D721Med (cell line): ENCODE measurements at places on chromosomes 12 and 14.

DNA sequence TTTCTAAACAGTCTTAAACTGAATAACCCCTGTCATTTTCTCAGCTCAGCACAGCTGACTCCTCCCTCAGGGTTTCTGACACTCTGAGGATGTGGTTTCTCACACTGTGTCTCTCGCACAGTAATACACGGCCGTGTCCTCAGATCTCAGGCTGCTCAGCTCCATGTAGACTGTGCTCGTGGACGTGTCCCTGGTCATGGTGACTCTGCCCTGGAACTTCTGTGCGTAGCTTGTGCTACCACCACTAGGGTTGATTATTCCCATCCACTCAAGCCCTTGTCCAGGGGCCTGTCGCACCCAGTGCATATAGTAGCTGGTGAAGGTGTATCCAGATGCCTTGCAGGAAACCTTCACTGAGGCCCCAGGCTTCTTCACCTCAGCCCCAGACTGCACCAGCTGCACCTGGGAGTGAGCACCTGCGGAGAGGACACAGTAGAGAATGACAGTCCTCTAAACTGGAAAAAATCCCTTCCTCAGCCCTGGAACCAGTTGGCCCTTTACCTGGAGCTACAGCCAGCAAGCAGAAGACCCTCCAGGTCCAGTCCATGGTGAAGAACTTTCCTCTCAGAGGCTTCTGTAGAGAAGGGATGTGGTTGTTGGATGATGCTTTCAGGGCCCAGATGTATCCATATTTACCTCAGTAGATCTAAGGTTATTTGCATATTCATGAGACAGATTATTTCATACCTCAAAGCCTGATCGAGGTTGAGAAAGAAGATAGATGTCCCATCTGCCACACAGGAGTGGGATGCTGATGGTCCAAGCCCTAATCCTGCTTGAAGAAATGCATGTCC, 984.8 kb downstream of the TMEM121 start:
- DNase-seq = no peak

- no peak for DNase-seq
Measured at GRCh38 chr14:93725002-93725582, 63.2 kb downstream of the PRIMA1 start.

GRCh38 chr12:72790273-72790672, 518.1 kb downstream of the TRHDE start:
- DNase-seq = no peak

DNA sequence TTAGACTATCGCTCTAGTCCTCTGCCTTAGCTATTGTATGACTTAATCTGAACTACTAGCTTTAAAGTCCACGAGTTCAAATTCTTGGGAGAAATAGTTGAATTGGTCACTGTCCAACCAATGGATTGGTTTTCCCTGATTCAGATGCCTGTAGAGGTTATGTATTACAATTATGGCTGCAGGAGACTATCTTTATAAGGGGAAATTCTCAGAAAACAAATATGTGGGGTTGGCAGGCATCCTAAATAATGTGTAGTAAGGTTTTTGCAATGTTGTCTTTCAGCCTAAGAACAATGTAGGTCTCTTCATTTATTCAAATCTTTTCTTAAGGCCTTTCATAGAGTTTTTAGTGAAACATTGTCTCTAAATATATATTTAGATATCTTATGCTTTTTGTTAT, 26.9 kb downstream of the MYRFL start:
- no peak for DNase-seq

DNA sequence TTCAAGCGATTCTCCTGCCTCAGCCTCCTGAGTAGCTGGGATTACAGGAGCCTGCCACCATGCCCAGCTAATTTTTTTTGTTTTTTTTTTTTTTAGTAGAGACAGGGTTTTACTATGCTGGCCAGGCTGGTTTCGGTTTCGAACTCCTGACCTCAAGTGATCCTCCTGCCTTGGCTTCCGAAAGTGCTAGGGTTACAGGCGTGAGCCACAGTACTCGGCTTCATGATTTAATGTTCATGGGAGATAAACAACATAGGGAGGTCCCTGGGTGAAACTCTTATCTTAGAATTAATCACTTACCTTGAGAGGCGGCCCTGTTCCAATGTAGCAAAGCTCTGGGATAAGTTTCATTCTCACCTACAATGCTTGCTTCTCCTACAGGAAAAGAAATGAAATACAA, 48.3 kb downstream of the SEL1L start:
- DNase-seq = no peak

DNA sequence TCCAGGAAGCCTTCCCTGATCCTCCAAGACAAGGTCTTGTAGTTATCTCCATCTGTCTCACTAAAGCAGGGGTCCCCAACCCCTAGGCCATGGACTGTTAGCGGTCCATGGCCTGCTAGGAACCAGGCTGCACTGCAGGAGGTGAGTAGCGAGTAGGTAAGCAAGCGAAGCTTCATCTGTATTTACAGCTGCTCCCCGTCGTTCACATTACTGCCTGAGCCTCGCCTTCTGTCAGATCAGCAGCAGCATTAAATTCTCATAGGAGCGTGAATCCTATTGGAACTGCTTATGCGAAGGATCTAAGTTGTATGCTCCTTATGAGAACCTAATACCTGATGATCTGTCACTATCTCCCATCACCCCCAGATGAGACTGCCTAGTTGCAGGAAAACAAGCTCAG, 12.4 kb upstream of the NFYB start:
- no peak for DNase-seq
